ENCODE measurements at places on chromosomes 12 and 14.

DNA sequence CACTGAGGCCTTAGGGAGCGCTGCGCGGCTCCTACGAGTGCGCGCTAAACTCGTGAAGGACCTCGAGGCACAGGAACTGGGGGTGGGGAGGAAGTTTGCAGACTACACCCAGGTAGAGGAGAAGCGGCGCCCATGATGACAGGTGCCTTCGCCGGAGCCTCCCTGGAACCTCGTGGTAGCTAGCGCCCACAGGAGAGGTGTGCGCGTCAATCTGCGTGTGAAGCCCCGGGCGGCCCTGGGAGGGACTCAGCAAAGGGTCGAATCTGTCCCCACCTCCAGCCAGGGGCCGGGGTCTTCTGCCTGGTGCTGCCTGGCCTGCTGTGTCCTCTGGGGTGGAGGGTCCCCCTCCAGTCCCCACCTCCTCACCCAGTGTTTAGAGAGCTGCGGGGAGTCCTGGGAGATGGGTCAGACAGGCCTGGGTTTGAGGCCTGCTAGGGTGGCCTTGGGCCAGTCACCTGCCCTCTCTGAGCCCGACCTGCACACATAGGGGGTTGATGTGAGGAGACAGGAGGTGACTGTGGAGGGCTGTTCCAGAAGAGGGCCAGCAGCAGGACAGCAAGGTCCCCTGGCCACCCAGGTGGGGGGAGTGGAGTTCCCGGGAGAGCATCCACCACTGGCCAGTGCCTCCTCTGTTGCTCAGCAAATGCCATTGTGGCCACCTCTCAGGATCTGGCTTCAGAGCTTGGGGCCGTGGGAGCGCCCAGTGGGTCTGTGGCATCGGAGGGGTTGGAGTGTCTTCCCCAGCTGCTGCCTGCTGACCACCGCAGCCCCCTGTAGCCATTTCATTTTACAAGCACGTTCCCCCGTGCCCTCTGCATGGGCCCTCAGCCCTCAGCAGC is 20.2 kb upstream of the KIF26A start:
- no peak for DNase-seq

GRCh38 chr12:72380441-72380840 is 108.3 kb downstream of the TRHDE start:
- no peak for DNase-seq

DNA sequence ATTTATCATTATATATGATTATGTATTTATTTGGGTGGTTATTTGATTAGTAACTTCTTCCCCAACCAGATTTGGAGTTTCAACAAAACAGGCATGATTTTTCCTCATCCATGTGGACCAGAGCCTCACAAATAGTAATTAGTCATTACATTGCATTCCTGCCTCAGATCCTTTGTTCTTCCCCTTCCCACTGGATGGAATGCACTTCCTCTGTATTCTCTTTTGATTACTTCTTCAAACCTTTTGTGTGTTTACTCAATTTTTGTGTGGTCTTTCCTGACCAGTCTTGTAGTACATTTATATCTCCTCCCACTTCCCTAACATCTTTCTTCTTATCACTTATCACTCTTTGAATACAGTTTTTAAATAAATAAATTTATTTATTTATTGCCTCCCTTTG is 15.5 kb downstream of the SYT1 start:
- no peak for DNase-seq

DNA sequence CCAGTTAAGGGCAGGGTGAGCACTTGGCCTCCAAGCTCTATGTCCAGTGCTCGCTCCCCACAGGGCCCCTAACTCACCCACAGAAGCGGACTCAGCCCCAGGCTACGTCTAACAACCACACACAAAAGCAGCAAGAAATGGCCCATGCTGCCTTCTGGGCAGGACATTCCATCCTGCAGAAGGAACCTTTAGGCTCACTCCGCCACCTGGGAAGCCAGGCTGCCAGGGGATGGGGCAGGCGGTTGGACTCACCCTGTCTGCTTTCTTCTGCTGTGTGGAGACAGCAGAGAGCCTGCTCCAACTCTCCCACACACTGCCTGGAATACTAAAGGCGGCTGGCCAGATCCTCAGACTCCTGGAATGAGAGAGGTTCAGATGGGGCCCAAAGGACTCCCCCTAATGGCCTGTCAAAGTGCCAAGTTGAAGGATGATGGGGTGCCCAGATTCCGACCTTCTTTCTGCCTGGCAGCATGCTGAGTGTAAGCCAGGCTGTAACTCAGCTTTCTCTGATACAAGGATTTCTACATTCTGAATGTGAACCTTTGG is 27.7 kb upstream of the BLTP3B start:
- DNase-seq = no peak

DNA sequence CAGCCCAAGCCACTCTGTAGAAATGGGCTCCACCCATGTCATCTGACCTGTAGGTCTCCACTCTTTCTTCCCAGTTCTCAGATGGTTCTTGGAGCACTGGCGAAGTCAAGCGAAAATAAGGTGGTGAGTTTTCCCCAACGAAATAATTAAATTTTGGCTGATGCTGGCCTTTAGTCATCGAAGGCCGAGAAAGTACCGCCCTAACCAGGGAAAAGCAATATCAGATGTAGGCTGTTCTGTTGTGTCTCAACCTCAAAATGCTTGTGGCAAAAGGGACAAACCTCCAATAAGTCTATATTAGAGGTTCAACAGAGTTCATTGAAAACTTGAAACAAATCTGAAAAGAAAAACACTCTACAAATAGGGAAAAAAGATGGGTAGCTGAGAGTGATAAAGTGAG is 48.6 kb upstream of the BCAT1 start:
- DNase-seq = no peak

DNA sequence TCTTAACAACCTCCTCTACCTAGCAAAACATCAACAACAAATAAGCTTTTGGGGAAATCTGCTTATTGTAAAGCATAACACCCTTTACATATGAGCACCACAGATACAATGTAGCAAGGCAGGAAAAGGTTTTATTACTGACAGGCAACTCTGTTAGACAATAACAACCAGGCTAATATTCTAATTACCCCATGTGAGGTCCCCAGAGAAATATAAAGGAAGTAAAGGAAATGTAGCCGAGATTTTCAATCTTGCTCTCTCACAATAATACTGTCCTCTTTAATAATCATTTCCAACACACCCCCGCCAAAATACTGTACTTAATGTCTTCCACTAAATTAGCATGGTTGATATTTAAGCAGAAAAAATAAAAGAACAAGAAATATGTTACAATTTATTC is 14.0 kb upstream of the INSM2 start:
- DNase-seq = no peak

DNA sequence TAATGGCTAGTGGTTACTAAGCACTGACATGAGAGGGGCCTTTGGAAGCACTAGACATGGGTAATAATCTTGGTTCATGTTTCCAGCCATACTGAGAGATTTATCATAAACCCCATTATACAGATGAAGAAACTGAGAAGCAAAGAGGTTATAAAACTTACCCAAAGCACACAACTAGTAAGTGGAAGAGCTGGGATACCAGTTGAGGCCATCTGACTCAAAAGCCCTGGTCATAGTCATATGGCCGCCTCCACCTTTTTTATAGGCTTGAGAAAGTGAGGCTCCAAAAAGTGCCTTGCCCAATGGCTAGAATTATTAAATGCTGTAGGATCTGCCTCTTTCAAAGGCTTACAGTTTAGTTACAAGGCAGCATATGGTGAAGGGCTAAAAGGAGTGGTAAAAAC is 944 bp downstream of the TXNRD1 start:
- DNase-seq = no peak
